ENCODE measurements at places on chromosomes 5 and 9. TPM values are rescaled to one million over a fixed set of nuclear protein-coding genes. Genes with fewer than 3 reads are reported as not detected.

The SV2C gene
- not detected for total RNA-seq

The CDH18 gene
- total RNA-seq: not detected

The PTPRD gene
- 0.35 TPM for total RNA-seq

The HAPLN1 gene
- total RNA-seq: not detected

The CLIC3 gene
- total RNA-seq: 5.6 TPM

The ZMAT2 gene
- 81.1 TPM for total RNA-seq

The SHOC1 gene
- not detected for total RNA-seq

The IRX4 gene
- 0.34 TPM for total RNA-seq

The PCDHGA1 gene
- total RNA-seq: 0.32 TPM

The SMIM33 gene
- not detected for total RNA-seq

The TLX3 gene
- not detected for total RNA-seq

The SNCAIP gene
- total RNA-seq: 0.05 TPM

The GPX3 gene
- 17.7 TPM for total RNA-seq

The PIP5KL1 gene
- total RNA-seq: 1.1 TPM

The MSH3 gene
- total RNA-seq: 7.9 TPM

The CACFD1 gene
- 4.2 TPM for total RNA-seq

The TRIP13 gene
- total RNA-seq: 65.8 TPM

The DMRT2 gene
- not detected for total RNA-seq

The PPP1R2B gene
- total RNA-seq: 0.13 TPM

The ACSL6 gene
- 0.10 TPM for total RNA-seq

The ZNF608 gene
- total RNA-seq: 0.81 TPM
